ENCODE measurements at places on chromosomes 11 and 22.

- DNase-seq = peak; percentile 21
These were observed 7.1 kb downstream of the SLC1A2 start for GRCh38 chr11:35412285-35412684.

DNA sequence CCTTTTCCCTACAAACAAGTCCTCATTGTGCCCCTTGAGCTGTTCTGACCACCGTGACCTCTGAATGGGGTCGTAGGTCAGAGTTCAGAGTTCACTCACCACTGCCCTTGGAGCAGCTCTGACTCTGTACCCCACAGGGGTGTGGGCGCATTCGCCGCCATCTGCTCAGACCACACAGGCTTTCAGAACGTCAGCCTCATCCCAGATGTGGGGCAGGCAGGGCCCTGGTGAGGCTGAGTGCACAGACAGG is 14.8 kb upstream of the MUC5B start:
- no peak for DNase-seq

DNA sequence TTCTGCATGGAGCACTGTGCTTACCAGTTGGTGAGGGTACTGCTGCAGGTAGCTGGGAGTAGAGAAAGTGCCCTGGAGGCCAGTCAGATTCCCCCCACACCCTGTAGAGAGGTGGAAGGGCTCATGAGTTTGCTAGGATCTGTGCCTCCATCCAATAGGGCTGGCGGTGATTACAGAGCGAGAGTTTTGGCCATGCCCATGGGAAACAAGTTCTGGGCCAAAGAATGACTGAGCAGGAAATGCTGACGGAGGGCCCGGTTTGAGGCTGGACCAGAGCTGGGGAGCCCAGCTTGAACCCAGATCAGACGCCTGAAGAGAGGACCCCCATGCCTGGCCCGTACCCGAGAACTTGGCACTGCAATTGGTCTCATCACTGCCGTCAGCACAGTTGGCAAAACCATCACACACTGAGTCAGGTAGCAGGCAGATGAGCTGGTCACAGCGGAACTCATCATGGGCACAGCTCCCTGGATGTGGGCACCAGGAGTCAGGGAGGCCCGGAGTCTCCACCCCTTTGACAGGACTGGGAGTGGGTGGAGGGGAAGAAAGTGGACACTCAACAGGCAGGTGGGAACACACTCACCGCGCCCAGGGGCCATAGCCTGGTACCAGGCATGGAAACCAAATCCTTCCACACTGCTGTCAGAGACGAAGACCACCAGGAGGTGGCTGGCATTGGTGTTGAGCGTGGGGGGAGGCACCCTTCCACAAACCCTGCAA is 2.1 kb downstream of the MFRP start:
- no peak for DNase-seq

DNA sequence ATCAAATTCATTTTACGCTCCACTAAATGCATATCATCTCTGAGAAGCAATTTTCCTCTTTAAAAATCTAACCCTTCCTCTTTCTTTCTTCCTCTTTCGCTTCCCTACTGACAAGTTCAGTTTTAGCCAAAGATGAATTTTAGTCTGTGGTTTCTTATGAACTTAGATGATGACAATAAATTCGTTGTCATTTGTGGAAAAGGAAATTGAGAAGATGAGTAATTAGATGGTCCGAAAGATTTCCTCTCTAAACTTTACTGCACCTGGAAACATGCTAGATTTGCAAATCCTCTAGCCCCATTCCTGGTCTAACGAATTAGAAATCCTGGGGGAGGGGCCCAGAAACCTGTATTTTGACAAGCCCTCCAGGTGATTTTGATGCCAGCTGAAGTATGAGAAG is 855.4 kb upstream of the CHORDC1 start:
- no peak for DNase-seq

- DNase-seq = no peak
These were observed 6.1 kb upstream of the WEE1 start for GRCh38 chr11:9567401-9567800.

GRCh38 chr11:22711880-22712279 is 45.5 kb downstream of the GAS2 start:
- DNase-seq = no peak

DNA sequence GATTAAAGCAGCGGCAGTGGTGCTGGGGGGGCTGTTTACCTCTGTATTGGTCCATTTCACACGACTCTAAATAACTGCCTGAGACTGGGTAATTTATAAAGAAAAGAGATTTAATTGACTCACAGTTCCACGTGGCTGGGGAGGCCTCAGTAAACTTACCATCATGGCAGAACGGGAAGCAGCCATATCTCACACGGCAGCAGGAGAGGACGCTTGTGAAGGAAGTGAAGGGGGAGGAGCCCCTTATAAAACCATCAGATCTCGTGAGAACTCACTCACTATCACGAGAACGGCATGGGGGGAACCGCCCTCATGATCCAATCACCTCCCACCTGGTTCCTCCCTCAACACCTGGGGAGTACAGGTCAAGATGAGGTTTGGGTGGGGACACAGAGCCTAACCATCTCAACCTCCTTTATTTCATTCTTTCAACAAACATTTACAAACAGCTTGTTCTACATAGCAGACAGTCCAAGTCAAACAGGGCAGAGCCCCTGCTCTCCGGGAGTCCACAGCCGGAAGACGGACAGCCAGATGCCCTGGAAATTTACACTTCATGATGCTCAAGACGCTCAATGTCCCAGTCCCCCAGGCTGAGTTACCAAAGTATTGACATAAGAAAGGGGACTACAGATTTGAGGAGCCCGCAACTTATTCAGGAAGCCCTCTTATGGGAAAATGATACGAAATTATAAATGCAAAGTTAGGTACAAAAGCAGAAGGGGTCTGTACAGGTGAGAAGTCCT is 26.3 kb upstream of the HMGXB4 start:
- DNase-seq = peak; percentile 72

- DNase-seq = no peak
These were observed 58.1 kb downstream of the DDI1 start for GRCh38 chr11:104094576-104094975.

DNA sequence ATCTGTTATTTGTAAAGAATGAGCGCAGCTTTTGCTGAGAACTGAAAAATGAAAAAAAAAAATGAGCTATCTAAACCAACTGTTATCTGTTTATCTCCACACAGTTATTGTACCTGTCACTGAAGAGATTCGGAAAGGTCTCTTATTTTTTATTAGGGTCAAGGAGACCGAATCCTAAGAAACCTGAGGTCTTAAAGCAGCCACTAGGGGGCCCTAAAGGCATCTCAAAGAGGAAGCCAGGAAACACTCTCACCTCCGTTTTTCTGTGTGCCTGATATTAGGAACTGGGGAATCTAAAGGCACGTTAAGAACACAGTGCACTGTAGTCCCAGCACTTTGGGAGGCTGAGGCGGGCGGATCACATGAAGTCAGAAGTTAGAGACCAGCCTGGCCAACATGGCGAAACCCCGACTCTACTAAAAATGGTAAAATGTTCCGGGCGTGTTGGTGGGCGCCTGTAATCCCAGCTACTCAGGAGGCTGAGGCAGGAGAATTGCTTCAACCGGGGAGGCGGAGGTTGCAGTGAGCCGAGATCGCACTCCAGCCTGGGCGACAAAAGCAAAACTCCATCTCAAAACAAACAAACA is 3.5 kb upstream of the LARGE1 start:
- DNase-seq = peak; percentile 8

GRCh38 chr11:64569300-64569970 is 21.6 kb upstream of the SLC22A12 start:
- no peak for DNase-seq

DNA sequence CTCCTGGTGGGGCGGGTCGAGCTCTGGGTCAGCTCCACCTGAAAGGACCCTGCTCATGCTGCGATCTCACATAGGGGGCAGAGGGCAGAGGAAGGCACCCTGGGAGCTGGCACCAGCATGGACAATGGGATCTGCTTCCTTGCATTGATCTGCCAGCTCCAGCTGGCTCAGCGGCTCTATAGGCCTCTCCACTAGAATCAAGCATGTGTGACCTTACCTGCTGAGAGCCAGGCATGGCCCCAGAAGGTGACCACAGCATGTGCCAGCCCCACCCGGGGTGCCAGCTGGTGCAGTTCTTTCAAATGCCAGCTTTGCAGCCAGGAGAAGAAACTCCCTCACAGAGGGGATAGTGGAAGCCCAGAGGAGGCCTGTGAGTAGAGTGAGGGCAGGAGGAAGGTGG is 22.0 kb upstream of the KLHL35 start:
- DNase-seq = peak; percentile 61

DNA sequence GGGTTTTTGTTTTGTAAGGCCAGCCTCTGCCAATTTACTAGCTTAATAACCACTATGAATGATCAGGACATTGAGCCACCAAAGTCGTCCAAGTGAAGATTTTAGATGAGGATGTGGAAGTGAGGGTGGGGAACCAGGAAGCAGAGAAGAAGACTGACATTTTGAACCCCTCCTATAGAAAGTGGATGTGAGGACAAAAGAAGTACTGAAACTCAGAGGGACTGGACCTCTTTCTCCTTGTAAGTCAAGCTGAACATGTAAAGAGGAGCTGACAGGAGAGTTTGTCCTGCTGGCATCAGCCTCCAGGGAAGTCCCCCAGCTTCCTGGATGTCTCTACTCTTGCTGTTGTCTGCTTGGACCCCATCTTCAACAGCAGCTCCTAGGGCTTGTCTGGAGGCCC is 338.2 kb upstream of the NCAM1 start:
- no peak for DNase-seq

GRCh38 chr11:60242740-60243239 is at the start of gene MS4A4E:
MS4A4E (minus strand) TSS chr11:60243137; CDS start chr11:60230055, 13,082 bp downstream.
- DNase-seq = no peak

DNA sequence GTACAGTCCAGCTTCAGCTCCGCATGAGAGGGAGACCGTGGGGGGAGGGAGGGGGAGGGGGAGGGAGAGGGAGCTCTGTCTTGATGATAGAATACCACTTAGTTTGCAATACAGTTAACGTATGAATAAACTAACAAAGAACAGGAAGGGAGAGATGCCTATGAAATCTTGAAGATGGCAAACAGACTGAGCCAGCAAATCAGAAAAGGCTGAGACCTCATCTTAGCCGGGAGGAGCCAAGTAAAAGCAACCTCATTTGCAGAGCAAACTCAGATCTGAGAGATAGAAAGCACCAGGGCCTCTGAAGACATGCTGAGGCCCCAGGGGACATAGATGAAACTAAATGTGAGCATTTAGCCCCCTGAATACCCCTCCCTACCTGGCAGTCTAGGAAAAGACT is 23.0 kb downstream of the APLP2 start:
- no peak for DNase-seq

DNA sequence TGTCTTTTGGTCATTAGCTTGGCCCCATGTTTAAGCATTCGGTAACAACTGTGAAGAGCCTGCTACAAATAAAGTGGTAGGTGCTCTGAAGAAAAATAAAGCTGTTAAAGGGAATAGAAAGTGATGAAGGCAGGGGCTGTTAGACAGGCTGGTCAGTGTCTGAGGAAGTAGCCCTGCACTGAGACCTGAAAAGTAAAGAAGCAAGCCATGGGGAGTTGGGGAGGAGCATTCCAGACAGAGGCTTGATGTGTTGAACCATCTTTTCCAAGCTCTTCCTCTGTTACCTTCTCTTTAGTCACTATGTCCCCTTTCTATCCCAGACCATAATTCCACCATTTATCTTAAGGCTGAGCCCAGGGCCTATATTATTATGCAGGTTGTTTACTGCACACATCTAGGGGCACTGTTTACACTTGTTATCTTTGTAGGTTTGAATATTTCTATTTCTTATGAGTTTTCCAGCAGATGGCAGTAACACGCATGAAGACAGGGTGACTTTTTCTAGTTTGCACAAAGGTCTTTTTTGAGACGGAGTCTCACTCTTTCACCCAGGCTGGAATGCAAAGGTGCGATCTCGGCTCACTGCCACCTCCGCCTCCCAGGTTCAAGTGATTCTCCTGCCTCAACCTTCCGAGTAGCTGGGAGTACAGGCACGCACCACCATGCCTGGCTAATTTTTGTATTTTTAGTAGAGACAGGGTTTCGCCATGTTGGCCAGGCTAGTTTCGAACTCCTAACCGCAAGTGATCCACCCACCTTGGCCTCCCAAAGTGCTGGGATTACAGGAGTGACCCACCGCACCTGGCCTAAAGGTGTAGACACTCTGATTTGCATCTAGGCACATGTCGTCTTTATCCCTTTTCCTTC is 23.0 kb downstream of the ZFTA start:
- no peak for DNase-seq

GRCh38 chr11:1308743-1309497 is 512 bp downstream of the TOLLIP start:
- no peak for DNase-seq

DNA sequence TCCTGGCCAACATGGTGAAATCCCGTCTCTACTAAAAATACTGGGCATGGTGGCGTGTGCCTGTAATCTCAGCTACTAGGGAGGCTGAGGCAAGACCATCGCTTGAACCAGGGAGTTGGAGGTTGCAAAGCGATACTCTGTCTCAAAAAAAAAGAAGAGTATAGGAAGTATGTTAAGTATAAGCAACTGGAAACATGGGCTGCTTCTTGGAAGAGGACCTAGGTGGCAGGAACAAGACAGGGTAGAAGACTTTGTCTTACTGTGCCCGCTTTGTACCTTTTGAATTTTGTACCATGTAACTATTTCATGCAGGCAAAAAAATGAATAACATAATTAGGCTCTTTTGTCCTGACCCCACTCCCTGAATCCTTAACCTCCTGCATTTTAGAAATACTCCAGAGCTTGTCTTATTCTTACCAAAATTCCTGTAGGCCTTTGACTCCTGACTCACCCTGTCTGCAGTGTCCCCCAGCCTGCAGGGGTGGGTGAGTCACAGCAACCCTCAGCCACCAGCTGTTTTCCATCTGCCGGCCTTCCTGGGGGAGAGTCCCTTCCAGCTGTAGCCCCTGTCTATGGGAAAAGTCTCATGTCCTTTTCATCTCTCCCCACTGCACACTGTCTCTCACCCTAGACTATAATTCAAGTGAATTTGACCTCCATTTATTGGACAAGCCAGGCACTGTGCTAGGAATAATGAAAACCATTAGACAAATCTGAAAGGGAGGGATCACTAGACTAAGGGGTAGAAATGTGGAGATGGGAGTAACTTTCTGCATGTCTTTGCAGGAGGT is 41.8 kb downstream of the TXN2 start:
- no peak for DNase-seq

- no peak for DNase-seq
These were observed 123.3 kb downstream of the METTL15 start for GRCh38 chr11:28231475-28231874.

DNA sequence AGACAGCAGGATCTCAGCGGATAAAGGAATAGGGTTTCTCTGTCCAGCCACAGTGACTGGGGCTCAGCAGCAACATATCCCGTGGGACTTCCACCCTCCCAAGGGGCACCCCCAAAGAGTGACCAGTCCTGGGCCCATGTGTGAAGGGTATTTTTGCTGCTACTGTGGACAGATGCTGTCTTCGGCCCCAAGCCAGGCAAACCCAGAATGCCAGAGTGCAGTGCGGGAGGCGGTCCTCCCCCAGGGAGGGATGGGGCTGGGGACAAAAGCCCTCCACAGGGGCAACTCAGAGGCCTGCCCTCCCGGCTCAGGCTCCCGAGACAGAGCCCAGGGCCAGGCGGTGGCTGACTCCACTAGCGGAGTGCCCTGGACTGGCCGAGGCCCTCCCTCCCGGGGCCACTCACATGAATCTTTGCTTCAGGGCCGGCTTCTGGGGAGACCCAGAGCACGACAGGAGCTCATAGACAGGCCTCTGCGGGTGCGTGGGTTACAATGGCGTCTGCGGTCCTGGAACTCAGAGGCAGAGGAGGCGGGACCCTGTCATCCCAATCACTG is 34.7 kb upstream of the WNT7B start:
- no peak for DNase-seq

- no peak for DNase-seq
These were observed 192.5 kb downstream of the CEP164 start for GRCh38 chr11:117520201-117520600.
